ENCODE measurements at places on chromosomes 5 and 9. TPM values are rescaled to one million over a fixed set of nuclear protein-coding genes. Genes with fewer than 3 reads are reported as not detected.

Gene NIM1K
- 0.85 TPM for total RNA-seq

- no peaks in the 10 kb centered on the region for H3K4me1 ChIP-seq
- no peaks in the 10 kb centered on the region for H3K27me3 ChIP-seq
- no peaks in the 10 kb centered on the region for H3K36me3 ChIP-seq
- H3K4me3 ChIP-seq, result no peak overlapping the region
- no peak overlapping the region for H3K27ac ChIP-seq
These were observed 24.8 kb downstream of the TSPAN17 start for GRCh38 chr5:176671890-176672747.

GRCh38 chr5:114391321-114391720, 29.5 kb downstream of the KCNN2 start:
- DNase-seq, result no peak
- no peaks in the 10 kb centered on the region for H3K27me3 ChIP-seq
- no peak overlapping the region for H3K27ac ChIP-seq
- no peak overlapping the region for H3K4me3 ChIP-seq
- H3K4me1 ChIP-seq, result no peaks in the 10 kb centered on the region

Gene IL33
- 69.7 TPM for total RNA-seq

DNA sequence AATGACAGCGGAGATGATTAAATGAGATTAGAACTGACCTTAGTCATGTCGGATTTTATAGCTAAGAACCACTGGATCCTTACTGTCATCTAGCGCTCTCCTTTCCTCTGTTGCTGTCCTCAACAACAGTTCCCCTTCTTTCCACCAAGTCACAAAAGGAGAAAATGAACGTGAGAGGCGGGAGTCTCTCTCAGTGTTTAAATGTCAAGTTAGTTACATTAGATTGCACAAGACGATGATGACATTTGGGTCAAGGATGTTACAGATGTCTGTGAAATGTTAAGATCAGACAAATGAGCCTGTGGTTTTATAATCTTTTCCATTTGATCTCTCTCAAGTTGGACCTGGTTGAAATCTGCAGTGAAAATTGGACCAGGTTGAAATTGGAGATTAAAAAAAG, 53.5 kb downstream of the FBXO38 start:
- H3K27me3 ChIP-seq, result no peaks in the 10 kb centered on the region
- no peak overlapping the region for H3K27ac ChIP-seq
- H3K4me1 ChIP-seq, result no peaks in the 10 kb centered on the region
- DNase-seq, result no peak
- H3K4me3 ChIP-seq, result no peak overlapping the region

Gene SLC28A3
- total RNA-seq, result 0.21 TPM

All from thoracic aorta (tissue), 2 donors.